NCI-H2081 treated with DMSO at 0.1 percent for 48 hours (cell line): ENCODE measurements at places on chromosomes 1 and 21.

DNA sequence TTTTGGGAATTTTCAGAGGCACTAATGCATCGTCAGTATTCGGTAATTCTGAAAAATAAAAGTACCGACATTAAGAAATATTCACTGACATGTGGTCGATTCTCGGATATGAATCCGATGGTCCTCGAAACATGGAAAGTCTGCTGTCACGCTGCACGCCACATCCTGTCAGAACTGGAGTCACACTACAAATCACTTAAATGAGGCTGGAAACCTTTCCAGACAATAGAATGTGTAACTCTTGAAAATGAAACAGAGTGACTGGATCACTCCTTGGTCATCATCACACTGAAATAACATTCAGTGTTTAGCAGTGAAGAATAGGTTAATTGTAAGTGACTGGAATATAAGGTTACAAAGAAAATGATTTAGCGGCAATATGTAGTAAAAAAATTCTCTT, 620.1 kb upstream of the ADAMTS5 start:
- DNase-seq, result no peak

DNA sequence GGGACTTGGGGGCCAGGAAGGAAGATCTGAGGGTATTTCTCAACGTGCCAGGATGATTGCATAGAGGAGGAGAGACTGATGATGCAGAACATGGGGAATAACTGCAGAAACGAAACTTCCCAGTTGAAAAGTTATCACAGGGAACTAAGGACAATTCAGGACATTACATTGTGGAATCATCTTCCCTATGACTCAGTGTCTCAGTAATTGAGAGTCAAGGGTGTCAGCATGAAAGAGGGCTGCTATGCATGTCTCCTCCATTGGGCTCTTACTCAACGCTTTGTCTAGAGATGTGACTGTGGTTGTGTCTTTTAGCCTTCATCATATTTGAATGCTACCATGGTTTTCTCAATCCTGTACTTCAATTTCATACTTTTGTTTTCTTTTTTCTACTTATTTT, 48.9 kb upstream of the PTGFR start:
- no peak for DNase-seq

DNA sequence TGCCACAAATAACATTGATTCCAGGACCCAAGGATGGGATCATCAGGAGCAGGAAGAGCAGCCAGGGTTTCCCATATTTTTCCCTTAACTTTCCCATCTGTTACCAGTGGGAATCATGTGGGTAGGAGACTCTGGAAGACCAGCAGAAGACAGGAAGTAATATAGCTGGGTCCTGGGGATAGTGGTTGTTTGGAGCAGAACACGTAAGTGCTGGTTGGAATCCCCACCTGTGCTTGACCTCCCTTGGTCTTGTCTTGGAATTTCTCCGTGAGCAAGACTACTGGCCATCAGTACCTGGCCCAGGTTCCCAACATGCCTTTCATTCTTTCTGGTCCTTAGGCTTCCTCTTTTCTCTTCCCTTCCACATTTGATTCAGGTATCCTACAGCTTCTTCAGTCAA, 20.9 kb upstream of the SLC27A3 start:
- no peak for DNase-seq

- no peak for DNase-seq
These were observed 127.4 kb downstream of the HMCN1 start for GRCh38 chr1:185861630-185862029.

DNA sequence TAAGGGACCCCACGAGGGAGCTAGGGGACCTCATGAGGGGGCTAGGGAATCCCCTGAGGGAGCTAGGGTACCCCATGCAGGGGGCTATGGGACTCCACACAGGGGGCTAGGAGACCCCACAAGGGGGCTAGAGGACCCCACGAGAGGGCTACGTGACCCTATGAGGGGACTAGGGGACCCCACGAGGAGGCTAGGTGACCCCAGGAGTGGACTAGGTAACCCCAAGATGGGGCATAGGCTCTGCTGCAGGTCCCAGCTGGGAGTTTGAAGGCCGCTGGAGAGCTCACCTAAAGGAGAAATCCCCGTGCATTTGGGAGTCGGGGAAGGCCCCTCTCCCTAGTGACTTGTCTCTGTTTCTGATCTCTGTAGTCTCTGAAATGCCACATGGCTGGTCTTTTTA, 50.0 kb upstream of the DMRTB1 start:
- no peak for DNase-seq

DNA sequence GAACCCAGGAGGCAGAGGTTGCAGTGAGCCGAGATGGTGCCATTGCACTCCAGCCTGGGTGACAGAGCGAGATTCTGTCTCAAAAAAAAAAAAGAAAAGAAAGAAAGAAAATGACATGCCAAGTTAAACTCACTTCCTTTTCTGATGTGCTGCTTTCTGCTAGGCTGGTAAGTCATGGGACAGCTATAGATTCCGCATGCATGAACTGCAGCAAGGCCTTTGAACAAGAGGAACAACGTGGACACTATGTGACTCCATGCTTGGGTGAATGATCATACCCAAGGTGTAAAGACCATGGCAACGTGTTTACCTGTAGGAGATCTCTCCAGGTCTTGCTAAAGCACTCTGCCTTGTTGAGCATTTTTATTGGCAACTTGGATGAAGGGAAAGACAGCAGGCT, 10.3 kb upstream of the TTF2 start:
- no peak for DNase-seq

GRCh38 chr1:82950606-82951200, 1048.2 kb downstream of the TTLL7 start:
- no peak for DNase-seq

- no peak for DNase-seq
These were observed 4.0 kb upstream of the IFI16 start for GRCh38 chr1:159005676-159006075.

DNA sequence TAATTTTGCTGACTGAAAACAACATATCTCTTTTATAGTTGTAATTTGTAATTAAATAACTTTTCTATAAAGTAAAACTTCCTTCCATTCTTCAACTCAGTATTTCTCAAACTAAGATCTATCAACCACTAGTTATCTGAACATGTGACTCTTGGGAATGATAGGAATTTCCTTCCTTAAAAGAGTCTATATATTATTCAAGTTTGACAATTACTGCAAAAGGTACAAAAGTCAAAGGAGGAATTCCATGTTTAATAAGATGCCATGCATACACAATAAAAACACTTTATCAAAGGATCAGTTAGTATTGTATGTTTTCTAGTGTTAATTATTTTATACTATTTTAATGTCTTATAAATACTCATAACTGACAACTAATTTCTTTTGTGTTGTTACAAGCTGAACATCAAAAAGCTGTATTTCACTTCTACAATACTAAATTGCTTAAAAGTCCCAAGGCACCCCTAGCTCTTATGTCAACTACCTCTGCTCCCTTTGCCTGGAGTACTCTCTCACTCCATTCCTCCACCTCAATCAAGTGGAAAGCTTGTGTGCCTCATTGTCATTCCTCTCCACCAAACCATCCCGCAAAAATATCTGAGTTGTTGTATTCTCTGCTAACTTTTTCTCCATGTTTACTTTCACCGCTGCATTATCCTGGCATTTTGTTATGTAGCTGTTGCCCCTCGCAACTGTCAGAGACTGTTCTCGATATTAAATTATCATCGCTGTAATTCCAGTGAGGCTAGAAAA, 67.9 kb downstream of the SLC44A5 start:
- DNase-seq, result no peak

DNA sequence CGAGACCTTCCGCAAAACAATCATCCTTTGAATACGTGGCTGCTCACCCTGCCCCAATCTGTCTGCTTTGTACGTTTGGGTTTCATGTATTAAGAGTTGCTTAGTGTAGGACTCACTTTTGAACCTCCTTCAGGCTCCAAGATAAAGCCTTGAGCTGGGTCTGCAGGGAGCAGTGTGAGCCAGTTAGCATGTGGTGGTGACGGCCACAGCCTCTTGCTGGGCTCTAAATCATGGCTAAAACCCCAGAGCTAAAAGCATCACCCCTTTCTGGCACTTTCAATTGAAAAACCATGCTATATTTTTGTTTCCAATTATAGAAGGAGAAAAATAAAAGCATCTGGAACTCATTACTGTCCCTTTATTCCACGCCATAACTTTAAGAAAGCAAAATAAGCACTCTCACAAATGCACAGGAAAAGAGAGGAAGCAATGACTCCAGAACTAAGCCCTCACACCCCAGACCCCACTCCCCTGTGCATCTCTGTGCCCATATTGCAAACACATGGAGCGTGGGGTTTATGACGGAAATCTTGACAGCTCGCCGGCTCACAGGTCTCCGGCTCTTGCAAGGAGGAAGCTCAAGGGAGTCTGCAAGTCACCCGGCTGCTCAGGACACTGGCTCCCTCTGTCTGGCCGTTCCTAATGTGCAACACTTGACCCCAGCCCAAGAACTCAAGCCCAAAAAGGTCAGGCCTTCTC, 135.5 kb downstream of the MIS18A start:
- no peak for DNase-seq

DNA sequence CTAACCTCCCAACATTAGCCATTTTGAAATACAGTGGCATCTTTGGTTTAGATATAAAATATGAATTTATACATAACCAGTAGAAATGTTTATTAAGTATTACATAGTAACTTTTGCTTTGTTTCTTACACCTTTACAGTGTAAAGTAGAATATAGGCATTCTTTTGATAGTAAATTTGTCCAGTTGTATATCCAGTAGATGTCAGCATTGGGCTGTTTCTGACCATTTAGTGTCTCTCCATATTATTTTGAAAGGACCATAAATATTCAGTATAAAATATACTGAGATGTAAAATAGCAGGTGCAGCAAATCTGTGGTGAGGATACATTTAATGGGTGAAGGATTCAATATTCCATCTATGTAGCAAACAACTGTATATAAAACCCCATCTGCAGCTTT, 115.8 kb upstream of the ZRANB2 start:
- peak; percentile 7 for DNase-seq

DNA sequence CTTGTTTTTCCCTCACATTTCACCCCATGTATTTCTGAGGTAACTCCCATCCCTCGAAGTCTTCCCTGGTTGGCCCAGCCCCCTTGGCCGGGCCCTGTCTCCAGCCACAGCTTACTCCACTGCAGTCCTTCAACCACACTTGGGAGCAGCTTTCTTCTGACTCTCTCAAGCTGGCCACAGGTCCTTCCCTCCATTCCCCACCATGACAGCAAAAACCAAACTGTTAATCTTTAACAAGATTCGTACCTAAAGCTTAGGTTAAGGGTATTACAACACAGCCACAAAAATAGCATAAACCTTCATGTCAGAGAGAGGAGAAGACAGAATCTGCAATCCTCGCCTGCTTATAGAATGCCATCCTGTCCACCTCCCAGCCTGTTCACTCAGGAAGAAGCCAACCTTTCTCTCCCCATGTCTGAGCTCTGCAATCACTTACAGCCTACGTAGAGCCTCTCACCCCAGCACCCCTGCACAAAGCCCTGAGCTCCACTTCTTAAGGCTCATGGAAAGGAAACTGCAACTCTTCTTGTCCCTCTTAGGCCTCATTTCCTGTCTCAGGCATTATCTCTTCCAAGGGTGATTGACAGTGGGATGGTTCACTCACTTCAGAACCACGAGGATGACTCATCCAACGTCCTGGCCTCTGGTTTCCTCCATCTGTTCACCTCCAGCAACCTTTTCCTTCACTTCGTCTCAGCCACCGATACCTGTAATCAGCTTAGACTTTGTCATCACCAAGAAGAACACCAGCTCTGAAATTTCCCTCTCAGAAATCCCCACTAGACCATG, 72.8 kb downstream of the CD2 start:
- no peak for DNase-seq

- no peak for DNase-seq
These were observed 56.9 kb upstream of the NRIP1 start for GRCh38 chr21:15121655-15122120.

- DNase-seq, result no peak
These were observed 995 bp downstream of the COLGALT2 start for GRCh38 chr1:184036517-184036949.

GRCh38 chr1:224623310-224623714, 7.2 kb downstream of the CNIH3 start:
- DNase-seq, result no peak

DNA sequence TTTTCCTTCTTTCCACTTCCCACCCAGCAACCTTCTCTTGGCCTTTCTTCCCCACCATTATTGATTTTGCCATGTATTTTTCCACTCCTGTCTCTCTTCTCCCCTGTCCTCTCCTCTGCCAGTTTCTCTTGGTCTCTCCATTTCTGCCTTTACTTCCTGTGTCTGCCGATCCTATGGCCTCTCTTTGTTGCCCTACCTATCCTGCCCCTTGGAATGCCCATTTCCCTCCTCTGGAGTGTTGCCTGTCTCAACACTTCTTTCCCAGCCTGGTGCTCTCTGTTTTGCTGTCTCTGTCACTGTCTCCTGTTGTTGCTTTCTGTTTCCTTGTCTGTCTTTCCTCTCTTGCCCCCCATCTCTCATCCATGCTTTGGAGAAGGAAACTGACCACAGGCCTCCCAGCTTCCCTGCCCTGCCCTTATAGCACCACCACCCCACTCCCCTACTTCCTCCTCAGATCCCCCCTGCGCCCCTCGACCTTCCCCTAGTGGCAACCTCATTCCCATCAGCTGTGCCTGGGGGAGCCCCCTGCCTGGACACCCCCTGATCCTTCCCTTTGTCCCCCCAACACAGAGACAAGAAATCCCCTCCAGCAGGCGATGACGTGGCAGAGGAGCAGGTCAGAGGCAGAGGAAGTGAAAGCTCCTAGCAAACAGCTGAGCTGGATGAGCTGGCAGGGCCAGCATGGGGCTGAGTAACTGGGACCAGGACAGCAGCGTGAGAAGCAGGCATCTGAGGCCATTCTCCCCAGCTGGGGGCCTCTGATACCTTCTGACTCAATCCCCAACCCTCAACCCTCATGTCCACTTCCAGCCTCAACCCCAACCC, 6.6 kb upstream of the ETV3L start:
- DNase-seq, result no peak

DNA sequence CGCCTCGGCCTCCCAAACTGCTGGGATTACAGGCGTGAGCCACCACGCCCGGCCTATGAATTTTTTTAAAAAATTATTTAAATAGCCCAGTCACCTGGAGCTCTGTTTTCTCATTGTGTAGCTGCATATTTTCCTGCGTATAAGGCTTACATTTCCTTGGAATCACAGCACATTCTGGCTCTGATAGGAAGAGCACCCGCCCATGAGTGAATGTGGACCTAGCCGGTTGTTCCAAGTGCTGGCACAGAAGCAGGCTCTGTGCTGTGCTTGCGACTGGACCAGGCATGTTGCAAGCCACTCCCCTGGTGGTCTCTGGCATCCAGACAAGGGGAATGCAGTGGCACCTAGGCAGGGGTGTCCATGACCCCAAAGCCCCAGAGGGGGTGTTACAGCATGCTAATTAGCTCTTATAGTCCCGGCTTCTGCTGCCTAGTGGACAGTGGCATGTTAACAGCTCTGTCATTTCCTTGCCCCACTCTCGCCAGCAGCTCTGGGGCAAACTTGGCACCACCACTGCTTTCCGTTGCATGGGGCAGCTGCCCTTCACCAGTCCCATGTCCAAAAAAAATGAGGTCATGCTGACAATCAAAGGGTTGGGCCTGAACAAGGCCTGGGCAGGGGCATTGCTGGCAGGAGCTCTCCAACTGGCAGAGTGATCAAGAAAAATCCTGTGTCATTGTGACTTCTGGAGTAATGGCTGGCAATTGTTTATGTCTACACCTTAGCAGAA, 5.2 kb upstream of the VTCN1 start:
- DNase-seq, result no peak
